ENCODE measurements at places on chromosomes 3 and 15. TPM values are rescaled to one million over a fixed set of nuclear protein-coding genes. Genes with fewer than 3 reads are reported as not detected.

The CAMKV gene
- total RNA-seq: not detected

The TM4SF18 gene
- 1.3 TPM for total RNA-seq

The CRABP1 gene
- total RNA-seq: not detected

The CFAP20DC gene
- total RNA-seq: 1.3 TPM

The LHFPL4 gene
- total RNA-seq: not detected

The ZNF774 gene
- 2.3 TPM for total RNA-seq

The CP gene
- not detected for total RNA-seq

The FRMD4B gene
- total RNA-seq: 0.81 TPM

The SETMAR gene
- 12.6 TPM for total RNA-seq

The ESYT3 gene
- total RNA-seq: 0.27 TPM

The DOCK3 gene
- total RNA-seq: 0.36 TPM

The ADAMTSL3 gene
- 2.0 TPM for total RNA-seq

The GATA2 gene
- total RNA-seq: 5.5 TPM

The KLHL40 gene
- total RNA-seq: not detected

The MRPS11 gene
- total RNA-seq: 28.8 TPM

The GLDN gene
- 13.3 TPM for total RNA-seq

The ZNF662 gene
- 0.74 TPM for total RNA-seq

The GABRR3 gene
- not detected for total RNA-seq

The MOBP gene
- total RNA-seq: not detected

The TPRG1 gene
- 8.6 TPM for total RNA-seq

The EFHB gene
- 1.1 TPM for total RNA-seq

The CPB1 gene
- 5.6 TPM for total RNA-seq

The TM6SF1 gene
- not detected for total RNA-seq

The SRGAP3 gene
- 4.6 TPM for total RNA-seq

The KCNMB2 gene
- 0.41 TPM for total RNA-seq

The PRSS50 gene
- not detected for total RNA-seq

The GPR87 gene
- 0.18 TPM for total RNA-seq

The CLCN2 gene
- 5.9 TPM for total RNA-seq

The STXBP5L gene
- total RNA-seq: 0.16 TPM

The HYPK gene
- total RNA-seq: 3.7 TPM

The POTEB gene
- total RNA-seq: not detected

The IL17RB gene
- not detected for total RNA-seq

The DNAH12 gene
- 0.09 TPM for total RNA-seq

The NOX5 gene
- 0.27 TPM for total RNA-seq

The CCR9 gene
- total RNA-seq: not detected

The CCDC39 gene
- total RNA-seq: 0.27 TPM

The VIPR1 gene
- total RNA-seq: 5.6 TPM

The EXD1 gene
- not detected for total RNA-seq

The NBEAL2 gene
- total RNA-seq: 6.4 TPM

The SV2B gene
- total RNA-seq: not detected

The SOX14 gene
- total RNA-seq: not detected

The DBR1 gene
- total RNA-seq: 17.5 TPM

The EIF1B gene
- total RNA-seq: 9.4 TPM

The CILP gene
- total RNA-seq: 0.16 TPM

The COMMD2 gene
- total RNA-seq: 42.7 TPM
